HAP-1 (cell line): ENCODE measurements at places on chromosomes 16 and 17.

GRCh38 chr17:36765436-36766043, 164.2 kb downstream of the MRM1 start:
- DNase-seq, result no peak

DNA sequence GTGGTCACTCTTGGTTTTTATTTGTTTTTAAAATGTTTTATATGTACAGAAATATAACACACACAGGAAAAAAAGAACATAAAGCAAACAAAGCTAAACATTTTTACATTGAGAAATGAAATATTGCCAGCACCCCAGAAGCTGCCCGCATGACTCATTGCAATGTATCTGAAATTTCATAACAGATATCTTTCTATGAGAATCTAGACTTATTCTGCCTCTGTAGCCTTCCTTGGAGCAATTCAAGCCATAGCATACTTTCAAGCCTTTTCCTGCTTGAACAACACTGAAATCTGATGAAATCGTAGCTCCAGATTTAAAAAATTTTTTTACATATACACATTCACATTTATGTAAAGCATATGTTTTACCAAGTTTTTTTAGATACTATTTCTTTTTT, 86.9 kb downstream of the RBBP6 start:
- no peak for DNase-seq

GRCh38 chr16:2206780-2207433, 1.7 kb downstream of the MLST8 start:
- DNase-seq, result no peak

- DNase-seq, result no peak
Measured at GRCh38 chr17:17724307-17725010, 43.2 kb downstream of the RAI1 start.

DNA sequence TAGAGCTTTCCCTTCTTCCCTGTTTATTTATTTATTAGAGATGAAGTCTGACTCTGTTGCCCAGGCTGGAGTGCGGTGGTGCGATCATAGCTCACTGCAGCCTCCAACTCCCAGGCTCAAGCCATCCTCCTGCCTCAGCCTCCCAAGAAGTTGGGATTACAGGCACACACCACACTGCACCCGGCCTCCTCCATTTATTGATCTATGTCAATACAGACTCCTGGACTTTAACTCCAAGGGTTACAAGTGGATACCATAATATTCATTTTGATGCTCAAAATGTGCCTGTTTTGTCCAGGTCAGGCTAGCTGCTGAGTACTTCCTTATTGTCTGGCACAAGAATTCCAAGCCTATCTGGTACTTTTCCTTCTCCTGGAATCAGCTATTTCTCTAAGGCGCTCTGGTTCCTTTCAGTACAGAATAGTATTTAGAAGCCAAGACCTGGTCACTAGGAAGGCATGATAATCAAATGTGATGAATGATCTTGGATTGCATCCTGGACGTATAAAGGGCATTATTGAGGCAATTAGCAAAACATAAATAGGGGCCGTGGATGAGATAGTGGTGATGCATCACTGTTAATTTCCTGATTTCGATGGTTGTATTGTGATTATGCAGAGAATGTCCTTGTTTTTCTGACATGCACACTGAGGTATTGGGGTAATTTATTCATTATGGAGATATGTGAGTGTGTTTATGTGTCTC, 21.7 kb downstream of the IL4R start:
- DNase-seq, result no peak

DNA sequence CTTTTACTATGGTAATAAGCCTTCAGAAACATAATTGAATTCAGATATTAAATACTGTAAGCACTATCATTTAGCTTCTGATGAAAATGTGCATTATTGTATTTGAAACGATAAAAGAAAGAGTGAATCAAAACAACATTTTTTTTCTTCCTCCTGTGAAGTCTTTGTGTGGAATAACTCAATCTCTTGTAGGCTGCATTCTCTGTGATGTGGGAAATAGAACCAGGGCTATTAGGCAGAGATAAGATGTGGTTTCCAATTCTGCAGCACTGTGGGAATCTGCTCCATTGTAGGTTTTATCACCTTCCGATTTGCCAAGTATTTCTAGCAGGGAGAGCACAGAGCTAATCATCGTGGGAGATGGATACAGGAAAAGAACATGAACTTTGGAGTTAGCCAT, 624.5 kb downstream of the RBFOX1 start:
- no peak for DNase-seq

- DNase-seq, result no peak
Measured at GRCh38 chr17:83089328-83090132, 10.1 kb downstream of the METRNL start.

DNA sequence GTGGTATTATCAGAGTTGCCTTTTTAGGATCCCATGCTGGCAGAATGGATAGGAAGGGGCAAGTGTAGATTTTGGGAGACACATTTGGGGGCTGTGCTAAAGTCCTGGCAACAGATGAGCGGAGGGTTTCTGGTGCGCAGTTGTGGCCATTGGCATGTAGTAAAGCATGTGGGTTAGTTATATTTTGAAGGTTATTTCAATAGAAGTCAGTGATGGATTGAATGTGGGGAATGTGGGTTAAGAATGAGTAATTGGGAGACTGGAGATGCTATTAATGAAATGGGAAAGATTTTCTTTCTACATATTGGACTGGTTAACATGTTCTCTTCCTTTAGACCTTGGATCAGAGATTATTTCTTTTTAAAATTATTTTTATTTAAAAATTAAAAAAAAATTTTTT, 10.0 kb downstream of the DUS2 start:
- DNase-seq, result no peak
